Effector memory CD8-positive, alpha-beta T cell (primary cell): ENCODE measurements at places on chromosomes 11 and 22.

DNA sequence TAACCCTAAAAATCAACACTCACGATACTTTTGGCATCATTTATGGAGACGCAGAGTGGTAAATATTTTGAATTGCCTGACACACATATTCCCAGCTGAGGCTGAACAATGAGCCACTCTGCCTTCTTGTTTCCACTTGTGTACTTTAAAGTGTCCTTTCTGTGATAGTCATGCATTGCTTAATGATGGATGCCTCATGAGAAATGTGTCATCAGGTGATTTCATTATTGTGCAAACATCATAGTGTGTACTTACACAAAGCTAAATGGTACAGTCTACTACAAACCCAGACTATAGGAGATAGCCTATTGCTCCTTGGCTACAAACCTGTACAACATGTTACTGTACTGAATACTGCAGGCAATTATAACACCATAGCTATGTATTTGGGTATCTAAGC, 44.2 kb downstream of the MRE11 start:
- DNase-seq = no peak

DNA sequence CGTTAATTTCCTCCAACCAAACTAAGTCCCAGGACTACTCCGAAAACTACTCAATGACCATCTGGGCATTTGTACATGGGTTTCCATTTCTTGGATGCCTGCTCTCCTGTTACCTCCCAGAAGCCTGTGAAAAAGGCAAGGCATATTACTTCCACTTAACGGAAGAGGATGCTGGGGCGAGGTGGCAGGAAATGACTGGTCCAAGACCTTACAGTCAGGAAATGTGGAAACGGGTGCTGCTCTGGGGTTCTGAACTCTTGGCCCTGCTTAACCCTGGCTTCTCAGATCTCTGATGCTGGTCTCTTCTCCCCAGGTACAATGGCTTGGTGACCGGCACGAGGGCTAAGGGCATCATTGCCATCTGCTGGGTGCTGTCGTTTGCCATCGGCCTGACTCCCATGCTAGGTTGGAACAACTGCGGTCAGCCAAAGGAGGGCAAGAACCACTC, 12.9 kb downstream of the ADORA2A start:
- DNase-seq = no peak

GRCh38 chr11:33775832-33776470, 1.6 kb upstream of the FBXO3 start:
- no peak for DNase-seq

DNA sequence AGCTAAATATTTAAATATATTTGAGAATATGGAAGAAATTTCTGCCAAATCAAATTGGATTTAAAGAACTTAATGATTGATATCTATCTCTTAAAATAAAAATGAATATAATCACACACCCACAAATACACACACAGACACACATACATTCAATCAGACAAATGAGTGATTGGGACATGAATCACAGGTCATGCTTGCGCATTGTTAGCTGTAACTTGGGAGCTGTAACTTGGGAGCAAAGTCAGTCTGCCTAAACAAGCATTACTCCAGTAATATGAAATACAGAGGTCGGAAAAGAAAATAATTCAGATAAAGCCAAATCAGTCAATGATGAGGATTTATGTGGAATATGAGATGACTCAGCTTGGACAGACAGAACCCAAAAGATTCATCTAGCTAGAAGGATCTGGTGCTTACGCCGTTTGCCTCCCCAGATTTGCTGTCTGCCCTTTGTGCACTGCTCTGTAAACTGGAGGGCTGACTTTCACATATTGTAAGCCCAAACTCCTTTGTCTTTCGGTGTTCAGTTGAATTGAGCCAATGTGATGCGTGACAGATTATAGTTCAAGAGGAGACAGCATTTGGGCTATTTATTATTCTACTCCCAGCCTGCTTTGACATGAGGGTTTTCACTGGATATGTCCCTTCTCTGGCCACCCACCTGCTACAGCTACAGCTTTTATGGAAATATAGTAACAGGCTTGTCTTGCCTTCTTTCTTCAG, 1.6 kb downstream of the OR56B1 start:
- no peak for DNase-seq

- DNase-seq = no peak
Observed at GRCh38 chr11:116510886-116511650, 261.7 kb downstream of the BUD13 start.
